ENCODE measurements at places on chromosomes 5 and 9.

- no peak for DNase-seq
Observed at GRCh38 chr9:126620478-126620877, 6.8 kb downstream of the LMX1B start.

- no peak for DNase-seq
Observed at GRCh38 chr9:75431375-75431774, 343.1 kb downstream of the OSTF1 start.

GRCh38 chr5:60209146-60209840 lies 315.8 kb upstream of the PDE4D start:
- no peak for DNase-seq

DNA sequence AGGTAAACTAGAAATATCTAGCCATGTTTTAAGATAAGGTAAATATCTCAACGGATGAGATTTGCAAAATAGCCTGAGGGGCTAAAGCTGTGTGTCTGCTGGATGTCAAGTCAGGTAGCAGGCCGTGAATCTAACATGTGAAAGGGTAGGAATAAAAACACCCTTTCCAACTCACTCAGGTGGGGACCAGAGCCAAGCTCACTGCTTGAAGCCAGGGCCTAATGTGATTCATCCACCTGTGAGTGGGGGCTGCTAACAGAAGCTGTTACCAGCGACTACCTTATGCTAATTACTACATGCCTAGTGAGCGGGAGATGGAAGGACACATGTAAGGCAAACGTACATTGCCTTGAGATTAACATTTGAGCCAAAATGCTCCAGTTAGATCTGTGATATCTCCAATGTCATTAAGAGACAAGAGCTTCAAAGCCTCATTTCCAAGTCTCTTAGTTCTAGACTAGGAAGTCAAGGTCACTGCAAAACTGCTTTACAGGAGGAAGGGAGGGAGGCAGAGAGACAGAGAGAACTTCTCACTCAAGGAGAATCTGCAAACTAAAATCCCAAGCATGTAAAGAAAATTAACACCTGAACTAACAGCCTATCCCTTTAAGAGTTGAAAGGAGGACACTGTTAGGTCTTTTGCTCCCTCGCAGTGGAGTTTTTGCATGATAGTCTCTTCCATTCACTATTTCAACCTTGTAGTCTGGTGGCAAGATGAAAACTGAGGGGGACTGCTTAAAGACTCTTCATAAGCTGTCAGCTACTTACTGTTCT lies 141.6 kb upstream of the RPS23 start:
- no peak for DNase-seq

DNA sequence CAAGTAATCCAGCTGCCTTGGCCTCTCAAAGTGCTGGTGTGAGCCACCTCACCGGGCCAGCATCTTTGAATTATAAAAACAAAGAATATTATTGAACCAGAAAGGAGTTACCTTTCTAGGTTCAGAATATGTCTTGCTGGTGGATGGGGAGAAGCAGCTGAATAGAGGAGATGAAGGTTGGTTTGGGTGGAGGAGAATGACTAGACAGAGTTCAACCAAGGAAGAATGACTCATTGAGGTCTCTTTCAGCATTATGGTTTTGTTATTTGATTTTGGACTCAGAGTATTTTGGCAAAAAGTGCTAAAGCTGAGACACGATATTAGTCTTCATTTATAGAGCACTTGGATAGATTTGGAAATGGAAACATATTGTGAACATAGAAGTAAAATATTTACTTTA lies 75.2 kb upstream of the MPDZ start:
- DNase-seq, result no peak

GRCh38 chr5:98825582-98826375 lies 52.3 kb downstream of the RGMB start:
- no peak for DNase-seq

- DNase-seq, result no peak
Observed at GRCh38 chr9:127424676-127424999, 456 bp downstream of the ZNF79 start.

All from NCI-H524 (cell line).